ENCODE measurements at places on chromosomes 1 and 21.

GRCh38 chr1:171313319-171313834 is 606 bp upstream of the FMO4 start:
- no peak for DNase-seq

GRCh38 chr1:161709373-161709772 is 2.3 kb downstream of the FCRLA start:
- DNase-seq: no peak

- DNase-seq: peak; percentile 30
Observed at GRCh38 chr1:119225831-119226230, 85.4 kb upstream of the WARS2 start.

DNA sequence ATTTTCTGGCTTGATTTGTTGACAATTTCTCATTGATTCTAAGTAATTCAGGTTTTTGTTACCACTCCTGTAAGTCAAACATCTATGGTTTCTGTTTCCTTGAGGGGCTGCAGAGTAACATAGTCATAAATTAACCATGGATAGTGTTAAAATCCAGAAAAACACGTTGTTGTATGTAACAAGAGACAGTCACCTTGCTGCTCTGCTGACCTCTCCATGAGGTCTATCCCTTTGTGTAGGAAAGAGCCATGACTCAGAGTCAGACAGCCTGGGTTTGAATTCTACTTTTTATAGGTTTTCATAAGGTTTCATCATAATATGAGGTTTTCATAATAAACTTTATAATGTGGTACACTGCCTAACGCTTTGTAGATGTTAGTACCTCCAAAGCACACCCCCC is 27.6 kb upstream of the NBL1 start:
- no peak for DNase-seq

DNA sequence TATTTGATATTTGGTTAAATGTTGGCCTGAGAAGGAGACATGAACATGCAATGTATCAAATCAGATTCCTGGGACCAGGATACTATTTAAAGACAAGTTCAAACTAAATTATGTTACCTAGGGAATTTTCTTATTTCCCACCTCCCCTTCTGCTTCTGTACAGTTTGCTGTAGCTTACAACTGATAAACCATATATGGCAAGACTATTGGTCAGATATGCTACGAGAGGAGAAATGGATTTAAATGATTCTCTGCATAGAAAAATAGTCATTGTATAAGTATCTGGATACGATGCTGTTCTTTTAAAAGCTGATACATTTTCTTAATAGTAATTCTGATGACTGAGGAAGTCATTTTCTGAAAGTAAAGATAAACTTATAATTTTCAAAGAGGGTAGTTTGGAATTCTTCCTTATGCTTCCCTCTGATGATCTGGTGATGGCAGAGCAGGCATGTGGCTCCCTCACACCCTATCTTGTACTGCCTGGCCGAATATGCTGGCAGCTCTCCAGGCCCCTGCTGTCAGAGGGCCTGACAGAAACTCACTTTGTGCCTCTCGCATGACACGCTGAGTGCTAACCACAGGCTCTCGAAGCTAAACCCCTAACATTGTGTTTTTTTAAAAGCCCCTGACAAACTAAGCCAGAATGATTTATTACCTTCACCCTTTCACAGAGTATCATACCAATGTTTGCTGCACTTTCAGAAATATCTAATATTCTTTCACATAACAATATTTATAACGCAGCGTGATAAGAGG is 19.4 kb downstream of the RRP15 start:
- peak; percentile 76 for DNase-seq

DNA sequence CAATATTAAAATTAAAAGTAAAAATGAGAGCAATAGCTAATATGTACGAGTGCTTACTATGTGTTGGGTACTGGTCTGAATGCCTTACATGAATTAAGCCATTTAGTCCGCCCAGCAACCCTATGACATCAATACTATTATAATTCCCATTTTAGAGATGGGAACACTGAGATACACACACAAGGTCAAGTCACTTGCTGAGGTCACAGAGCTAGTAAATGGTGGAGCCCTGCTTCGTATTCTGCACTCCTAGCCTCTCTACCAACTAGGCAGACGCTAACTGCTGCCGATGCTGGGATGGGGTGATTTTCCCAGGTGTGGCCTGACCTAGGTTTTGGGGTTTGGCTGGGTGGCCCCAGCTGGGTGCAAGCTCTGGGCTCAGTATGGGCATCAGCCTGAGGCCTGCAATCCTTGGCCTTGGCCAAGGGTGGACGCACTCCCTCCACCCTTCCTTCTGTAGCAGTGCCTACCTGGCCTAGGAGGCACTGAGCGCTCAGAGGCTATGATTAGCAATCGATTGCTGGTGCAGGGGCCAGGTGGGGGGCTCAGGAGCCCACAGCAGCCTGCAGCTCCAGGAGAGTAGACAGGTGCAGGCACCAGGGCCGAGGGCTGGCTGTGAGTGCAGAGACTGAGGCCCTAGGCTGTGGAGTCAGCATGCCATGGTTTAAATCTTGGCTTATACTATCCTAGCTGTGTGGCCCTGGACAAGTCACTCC is 2.7 kb downstream of the FAM131C start:
- no peak for DNase-seq

DNA sequence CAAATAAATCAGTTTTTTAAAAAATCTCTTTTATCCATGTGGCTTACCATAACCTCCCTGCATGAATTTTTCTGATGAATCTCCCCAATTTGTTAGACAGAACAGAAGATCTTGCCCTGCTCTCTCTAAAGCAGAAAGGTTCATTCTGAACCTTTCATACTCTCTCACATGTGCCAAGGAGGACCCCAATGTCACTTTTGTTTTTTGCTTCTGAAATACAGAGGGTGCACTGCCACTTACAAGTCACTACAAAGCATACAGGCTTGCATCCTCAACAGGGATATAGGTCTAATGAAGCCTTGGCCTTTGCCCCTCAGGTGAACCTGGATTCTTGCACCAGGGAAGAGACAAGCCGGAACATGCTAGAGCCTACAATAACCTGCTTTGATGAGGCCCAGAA is 4.8 kb downstream of the RGS4 start:
- DNase-seq: no peak

DNA sequence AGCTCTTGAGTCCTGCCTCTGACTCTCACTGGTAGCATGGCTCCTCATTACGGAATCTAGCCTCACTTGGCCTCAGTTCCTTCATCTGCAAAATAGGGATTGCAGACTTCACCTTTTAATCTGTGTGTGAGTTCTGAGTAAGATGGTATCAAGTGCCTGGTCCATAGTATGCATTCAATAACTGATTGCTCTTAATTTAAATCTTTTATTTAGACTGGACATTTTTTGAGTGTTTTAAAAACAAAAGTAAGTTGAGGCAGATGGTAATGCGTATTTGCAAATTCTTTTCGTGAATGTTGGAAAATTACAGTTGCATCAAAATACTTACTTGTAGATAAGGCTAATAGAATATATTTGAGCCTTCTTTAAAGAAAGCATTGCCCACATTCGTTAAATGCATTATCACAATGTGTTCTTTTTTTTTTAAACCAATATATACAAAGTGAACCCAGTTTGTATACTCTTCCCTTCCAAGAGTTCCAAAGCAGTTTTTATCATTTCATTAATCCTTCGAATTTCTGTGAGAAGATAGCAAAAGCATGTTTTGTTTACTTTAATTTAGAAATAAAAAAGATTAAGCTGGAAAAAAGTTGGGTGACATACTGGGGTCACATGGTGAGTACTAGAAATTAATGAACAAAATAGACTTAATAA is 8.1 kb downstream of the DNM3 start:
- DNase-seq: peak; percentile 33

GRCh38 chr1:184788970-184789369 is 34.3 kb upstream of the EDEM3 start:
- no peak for DNase-seq

GRCh38 chr1:51564124-51564523 is 45.1 kb upstream of the EPS15 start:
- DNase-seq: no peak

DNA sequence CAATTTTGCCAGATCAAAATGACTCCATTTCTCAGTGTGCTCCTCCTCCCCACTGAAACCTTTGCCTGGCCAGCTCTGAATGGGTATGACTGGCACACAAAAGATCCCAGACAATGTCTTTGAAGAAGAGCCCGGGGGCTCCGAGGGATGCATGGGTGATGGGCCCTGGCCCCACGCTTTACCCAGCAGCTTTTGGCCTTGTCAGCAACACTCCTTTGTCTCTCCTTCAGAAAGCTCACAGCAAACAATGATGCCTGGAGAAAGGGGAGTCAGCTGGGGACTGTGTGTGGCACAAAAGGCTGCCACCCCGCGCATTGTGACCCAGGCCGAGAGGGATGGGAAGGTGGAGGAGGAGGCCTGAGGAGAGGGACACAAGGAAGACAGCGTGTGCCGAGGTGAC is 45.9 kb downstream of the PLXNA2 start:
- DNase-seq: no peak

- no peak for DNase-seq
Observed at GRCh38 chr1:59242370-59242769, 54.5 kb upstream of the FGGY start.

GRCh38 chr1:33094971-33095604 is 14.1 kb downstream of the AZIN2 start:
- DNase-seq: peak; percentile 70

- peak; percentile 65 for DNase-seq
Observed at GRCh38 chr1:169124459-169124858, 18.0 kb downstream of the ATP1B1 start.

DNA sequence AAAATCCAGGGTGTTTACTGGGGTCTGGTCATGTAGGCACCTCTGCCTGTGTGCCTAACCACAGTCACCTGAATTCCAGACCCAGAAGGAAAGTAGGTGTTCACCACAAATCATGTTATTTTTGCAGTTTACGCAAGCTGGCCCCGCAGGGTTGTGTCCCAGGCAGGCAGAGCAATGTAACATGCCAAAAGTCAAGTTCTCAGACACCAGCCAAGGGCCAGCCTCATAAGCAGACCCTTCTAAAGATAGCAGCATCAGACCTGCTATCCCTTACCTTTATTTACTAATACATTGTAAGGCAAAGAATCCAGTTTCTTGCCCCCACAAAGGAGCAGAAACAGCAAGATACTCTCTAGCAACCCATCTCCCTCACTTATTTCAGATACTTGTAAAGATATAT is 83.0 kb downstream of the GPR161 start:
- no peak for DNase-seq

- peak; percentile 81 for DNase-seq
Observed at GRCh38 chr1:47409311-47410067, 6.6 kb upstream of the FOXE3 start.

DNA sequence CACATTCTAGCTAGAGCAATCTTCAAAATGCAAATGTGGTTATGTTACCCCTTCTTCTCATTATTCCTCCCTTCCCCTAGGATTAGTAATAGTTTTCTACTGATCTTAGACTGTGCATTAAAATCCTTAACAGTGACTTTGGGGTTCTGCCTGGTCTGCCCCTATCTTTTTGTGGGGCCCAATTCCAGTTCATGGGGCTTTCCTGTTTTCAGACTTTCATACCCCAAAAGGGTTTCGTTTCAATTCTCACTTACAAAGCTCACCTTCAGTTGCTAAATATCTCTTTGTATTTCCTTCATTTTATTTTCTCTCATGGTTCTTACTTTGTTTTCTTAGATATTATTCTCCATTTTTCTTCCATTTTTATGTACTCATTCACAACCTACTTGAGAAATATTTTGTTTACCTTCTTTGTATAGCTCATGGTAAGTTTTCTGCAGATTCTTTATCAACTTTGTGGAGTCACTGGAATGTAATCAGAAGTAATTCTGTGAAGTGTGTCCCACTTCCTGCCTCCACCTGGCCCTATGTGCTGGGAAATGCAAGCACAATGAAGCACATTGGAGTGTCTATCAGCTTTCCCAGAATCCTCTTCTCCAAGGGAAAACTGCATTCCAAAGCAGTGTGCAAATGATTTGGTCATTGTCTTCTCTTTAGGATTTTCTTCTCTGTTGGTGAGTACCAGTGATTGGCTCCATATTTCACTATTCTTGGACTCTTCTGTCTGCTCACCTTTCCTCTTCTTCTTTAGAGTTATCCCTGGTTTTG is 350.2 kb downstream of the ZNF326 start:
- no peak for DNase-seq

- DNase-seq: no peak
Observed at GRCh38 chr1:35264871-35265270, 3.6 kb upstream of the ZMYM4 start.

- no peak for DNase-seq
Observed at GRCh38 chr1:44225761-44226160, 12.5 kb downstream of the DMAP1 start.
